Neural progenitor cell (in vitro differentiated cells): ENCODE measurements at places on chromosomes 5 and 9. TPM values are rescaled to one million over a fixed set of nuclear protein-coding genes. Genes with fewer than 3 reads are reported as not detected.

GRCh38 chr5:93342563-93343061 lies 238.4 kb downstream of the NR2F1-AS1 start:
- no peak for DNase-seq

DNA sequence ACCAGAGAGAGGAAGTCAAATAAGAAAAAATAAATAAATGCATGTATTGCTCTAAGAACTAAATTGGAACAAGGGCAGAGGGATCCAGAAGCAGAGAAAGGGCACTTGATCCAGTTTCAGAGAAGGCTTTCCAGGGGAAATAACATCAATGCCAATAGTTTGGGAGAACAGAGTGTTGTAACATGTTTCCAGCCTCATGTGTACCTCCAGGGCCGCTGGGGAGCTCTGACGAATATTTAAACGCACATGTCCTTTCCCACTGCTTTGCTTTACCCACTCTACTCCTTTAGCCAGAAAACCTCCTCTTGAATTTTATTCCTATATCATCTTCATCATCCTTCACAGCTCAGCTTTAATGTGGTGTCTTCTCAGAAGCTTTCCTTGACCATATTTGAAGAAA lies 233.7 kb downstream of the ENC1 start:
- no peak for DNase-seq

GRCh38 chr5:33523208-33523771 lies 82.5 kb downstream of the TARS1 start:
- DNase-seq = no peak

DNA sequence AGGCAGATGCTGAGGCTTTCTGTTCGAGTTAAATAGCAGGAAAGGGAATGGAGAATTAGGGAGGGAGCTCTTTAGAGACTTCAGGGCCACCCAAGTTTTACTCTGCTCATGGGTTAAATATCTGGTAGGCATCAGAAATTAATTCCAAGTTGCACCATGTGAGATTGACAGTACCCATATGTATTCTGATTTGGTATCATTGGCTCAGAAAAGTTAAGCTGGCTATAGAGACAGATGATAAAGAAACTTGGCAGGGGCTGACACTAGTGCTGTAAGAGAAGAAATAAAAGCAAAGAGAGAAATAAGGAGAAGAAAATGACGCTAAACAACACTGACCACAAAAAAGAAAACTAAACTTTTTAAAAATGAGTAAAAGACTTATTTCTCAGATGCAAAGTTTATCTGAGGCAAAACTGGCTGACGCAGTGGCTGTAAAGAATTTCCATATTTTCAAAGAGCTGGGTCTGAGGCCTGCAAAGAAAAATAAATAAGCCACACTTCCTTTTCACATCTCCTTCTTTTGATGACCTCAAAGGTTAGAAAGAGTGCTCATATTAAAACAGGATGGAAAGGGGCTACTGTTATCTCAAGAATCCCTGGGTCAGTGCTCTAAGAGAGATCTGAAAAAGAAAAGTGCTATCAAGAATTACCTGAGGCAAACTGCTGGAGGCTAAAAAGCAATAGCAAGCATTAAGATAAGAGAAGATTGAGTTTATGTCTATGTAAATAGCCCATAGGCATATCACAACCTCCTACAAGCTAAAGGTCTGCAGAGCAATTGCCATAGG lies 399.0 kb upstream of the MEF2C start:
- DNase-seq = no peak

- DNase-seq = no peak
Measured at GRCh38 chr5:92544596-92544995, 1036.4 kb downstream of the NR2F1-AS1 start.

- DNase-seq = no peak
Measured at GRCh38 chr5:10756549-10756948, 4.5 kb downstream of the DAP start.

DNA sequence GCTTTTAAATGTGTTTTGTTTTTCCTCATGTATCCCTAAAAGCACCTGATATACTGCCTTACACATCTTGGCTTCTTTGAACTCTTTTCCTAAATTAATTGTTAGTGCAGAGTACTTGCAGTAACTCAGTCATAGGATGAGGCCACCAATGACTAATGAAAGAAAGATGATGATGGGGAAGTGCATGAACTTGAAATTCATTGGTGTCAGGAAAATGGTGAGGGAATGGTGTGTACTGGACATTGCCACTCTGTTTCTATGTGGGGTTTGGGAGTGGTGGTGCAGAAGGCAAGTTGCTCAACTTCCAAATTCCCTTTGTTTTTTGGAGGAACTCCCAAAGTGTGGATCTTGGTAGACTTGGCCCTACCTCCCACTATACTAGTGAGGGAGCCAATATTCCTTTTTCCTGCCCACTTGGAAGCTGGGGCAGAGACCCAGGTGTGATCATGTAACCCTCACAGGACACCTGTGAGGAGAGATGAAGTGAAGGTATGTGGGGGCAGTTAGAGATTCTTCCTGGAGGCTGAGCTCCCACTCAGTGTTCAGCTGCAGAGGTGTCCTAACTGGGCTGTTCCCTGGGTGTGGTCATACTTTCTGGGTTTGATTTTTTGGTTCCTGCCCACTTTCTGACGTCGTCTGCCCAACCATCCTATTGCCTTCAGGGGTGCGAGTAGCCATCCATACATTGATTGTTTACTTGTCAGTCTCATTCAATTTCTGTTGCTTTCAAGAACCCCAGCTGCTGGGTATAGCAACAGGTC lies 298.5 kb downstream of the MAST4 start:
- no peak for DNase-seq

DNA sequence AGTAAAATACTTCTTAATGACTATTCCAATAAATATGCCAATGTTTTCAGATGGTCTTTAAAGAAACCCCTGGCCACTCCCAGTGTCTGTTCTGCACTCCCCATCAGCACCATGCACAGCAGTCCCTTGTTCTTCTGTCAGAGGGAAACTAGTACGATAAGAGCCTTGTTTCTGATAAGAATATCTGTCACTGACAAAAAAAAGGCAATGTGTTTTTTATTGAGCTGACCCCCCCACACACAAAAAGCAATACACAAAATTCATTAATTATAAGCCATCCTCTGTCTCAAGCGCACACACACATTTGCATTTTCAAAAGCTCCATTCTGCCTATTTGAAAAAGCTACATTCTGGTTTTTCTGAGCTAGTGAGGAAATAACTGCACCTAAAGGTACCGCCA lies 119.1 kb downstream of the ENC1 start:
- DNase-seq = no peak

Gene OLFML2A
- 3.1 and 9.0 TPM in 2 replicates for total RNA-seq

GRCh38 chr5:98768160-98768959 lies 5.1 kb upstream of the RGMB start:
- DNase-seq = peak; percentile 90

Gene JAKMIP2
- total RNA-seq = 8.2 TPM in 2 replicates

Gene PSAT1
- total RNA-seq = 261 and 357 TPM in 2 replicates

Gene SPARC
- 122 and 158 TPM in 2 replicates for total RNA-seq

Gene CARD9
- total RNA-seq = 0.96 TPM in 1 of 2 replicates, not detected in the other

DNA sequence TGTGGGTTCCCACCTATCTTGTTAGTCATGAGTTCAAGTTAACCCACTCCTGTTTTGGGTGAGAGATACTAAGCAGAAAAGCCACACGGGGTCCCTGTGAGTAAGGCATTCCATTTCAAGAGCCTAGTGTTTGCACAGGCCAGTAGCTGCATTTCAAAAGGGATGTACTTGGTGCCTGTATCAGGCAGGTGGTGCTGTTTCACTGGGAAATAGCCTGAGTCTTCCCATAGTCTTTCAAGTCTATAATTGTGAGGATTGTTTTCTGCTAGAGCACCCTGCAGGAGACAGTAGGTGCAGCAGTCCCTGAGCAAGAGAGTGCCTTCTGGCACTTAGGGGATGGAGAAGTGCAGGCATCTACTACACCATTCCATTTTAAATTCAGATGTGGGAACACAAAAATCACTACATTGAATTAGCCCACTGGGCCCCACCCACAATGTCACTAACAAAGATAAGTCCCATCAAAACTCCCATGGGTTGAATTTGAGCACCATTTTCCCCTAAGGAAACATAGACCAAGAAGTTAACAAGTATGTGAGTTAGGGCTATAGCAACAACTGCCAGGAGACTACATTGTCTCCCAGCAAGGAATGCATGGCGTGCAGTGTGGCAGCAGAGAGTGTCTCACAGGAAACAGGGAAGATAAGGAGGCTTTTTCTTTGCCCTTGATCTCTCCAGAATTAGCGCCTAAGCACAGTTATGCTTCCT lies 263.2 kb downstream of the COX7C start:
- peak; percentile 84 for DNase-seq

Gene SLC1A3
- 6.7 and 8.5 TPM in 2 replicates for total RNA-seq

DNA sequence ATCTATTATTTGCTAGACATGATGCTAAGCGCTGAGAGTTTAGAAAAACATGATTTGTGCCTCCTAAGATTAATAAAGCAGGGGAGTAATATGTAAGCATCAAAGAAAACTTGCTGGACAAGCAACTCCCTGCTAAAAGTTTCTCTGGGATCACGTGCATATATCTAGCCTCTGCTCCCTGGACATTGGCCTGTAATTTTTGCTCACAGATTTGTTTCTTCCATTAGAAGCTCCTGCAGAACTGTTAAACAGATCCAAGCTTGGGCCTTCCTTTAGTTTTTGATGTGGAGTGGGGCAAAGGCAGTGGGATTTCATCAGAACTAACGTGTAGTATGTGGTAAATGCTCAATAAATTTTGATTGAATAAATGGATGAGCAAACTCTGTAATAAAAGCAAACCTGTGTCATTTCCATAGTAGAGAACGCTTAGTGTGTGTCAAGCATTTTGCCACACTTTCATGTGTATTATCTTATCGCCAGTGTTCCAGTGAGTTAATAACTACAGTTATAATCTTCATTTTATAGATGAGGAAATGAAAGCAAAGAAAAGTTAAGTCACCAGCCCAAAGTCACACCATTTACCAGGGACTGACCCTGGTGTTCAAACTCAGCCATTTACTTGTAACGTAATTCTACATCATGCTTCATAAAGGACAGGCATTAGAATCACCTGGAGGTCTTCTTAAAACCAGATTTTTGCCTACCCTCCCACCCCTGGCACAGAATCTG lies 100.3 kb downstream of the PCSK5 start:
- no peak for DNase-seq

Gene FYB1
- total RNA-seq = not detected in 2 replicates

Gene MTAP
- total RNA-seq = 15.2 and 21.6 TPM in 2 replicates

- no peak for DNase-seq
Measured at GRCh38 chr9:90515510-90515909, 127.1 kb downstream of the DIRAS2 start.

DNA sequence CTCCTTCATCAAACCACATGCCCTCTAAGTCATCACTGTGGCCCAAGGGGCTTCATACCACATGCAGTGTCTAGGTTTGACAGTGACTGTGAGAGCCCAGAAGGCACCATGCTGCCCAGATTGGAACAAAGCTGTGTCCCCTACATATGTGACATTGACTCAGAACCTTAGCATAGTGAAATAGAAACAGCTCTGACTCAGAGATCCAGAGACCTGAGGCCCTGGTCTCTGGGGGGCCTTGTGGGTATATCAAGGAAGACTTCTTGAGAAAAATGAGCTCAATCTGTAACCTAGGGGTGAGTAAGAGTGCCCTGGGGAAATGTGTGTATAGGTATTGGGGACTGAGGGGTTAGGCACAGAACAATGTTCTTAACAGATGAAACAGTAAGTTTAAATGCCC lies 7.1 kb upstream of the ENTREP1 start:
- DNase-seq = no peak

Gene BTNL8
- total RNA-seq = 0.22 and 0.34 TPM in 2 replicates

- DNase-seq = no peak
Measured at GRCh38 chr5:133792024-133792423, 176.4 kb downstream of the C5orf15 start.

GRCh38 chr9:112034216-112034611 lies 137.6 kb downstream of the UGCG start:
- no peak for DNase-seq

GRCh38 chr5:69024241-69024651 lies 69.6 kb upstream of the SLC30A5 start:
- DNase-seq = peak; percentile 67

GRCh38 chr9:114256827-114257328 lies 66.0 kb upstream of the ORM1 start:
- DNase-seq = no peak

Gene SIMC1
- 10.9 and 15.7 TPM in 2 replicates for total RNA-seq

GRCh38 chr5:99973779-99974178 lies 561.4 kb upstream of the FAM174A start:
- no peak for DNase-seq

Gene DDX4
- 0.09 TPM in 1 of 2 replicates, not detected in the other for total RNA-seq

DNA sequence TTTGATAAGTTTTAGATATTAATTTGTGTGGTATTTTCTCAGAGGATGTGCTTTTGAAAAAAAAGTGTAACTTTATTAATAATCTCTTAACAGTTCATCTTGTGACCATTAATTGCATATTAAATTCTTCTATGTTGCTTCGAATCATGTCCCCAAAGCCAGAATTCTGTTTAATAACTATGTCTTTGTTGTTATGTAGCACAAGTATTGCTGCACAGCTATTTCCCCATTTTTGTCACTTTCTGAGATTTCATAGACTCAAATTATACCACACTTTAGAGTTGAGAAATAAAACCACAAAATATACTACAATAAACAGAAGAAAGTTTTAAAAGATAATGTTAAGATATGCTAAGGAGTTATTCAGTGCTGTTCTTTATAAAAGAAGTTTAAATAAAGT lies 2.8 kb downstream of the MEF2C start:
- DNase-seq = no peak

DNA sequence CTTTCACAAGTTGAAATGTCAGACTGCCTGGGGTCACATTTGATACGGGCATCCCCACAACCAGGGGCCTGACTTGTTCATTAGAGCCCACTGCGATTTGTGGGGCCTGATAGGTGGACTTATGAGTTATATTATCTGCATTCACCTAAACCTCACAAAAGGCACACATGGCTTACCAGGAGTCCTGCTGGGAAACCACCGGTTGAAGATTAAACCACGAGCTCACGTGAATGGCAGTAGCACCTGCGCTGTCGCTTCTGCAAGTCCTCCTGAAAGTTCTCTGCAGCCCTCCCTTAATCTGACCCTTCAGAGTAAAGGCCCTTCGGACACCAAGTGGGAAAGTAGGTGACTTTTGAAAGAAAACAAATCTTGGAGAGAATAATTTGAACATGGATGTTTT lies 68.9 kb downstream of the PPIC start:
- no peak for DNase-seq

GRCh38 chr5:97127727-97128126 lies 14.7 kb downstream of the LIX1 start:
- no peak for DNase-seq

GRCh38 chr5:132283423-132284043 lies 10.7 kb upstream of the SLC22A4 start:
- DNase-seq = no peak

GRCh38 chr9:33227008-33227398 lies 13.0 kb upstream of the SPINK4 start:
- no peak for DNase-seq

Gene TLR4
- 0.22 and 0.24 TPM in 2 replicates for total RNA-seq

DNA sequence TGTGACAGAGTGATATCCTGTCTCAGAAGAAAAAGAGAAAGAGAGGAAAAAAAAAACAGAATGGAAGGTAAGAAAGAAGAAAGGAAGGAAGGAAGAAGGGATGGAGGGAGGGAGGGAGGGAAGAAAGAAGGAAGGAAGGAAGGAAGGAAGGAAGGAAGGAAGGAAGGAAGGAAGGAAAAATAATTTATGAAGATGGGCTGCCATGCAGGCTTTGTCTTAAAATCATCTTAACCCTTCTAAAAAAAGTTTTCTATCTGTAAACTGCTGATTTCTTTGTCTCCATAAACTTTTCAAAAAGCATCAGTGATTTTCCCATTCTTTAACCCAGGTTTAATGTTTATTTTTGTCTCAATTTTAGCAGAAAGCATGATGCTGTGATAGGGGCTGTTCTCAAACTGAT lies 1154.1 kb upstream of the CDH6 start:
- DNase-seq = no peak

GRCh38 chr5:161403996-161404395 lies 142.5 kb downstream of the GABRB2 start:
- DNase-seq = no peak

- no peak for DNase-seq
Measured at GRCh38 chr5:130710596-130710995, 454.5 kb downstream of the HINT1 start.
